Daoy (cell line): ENCODE measurements at places on chromosomes 5 and 9.
A peak's percentile ranks its signal among the peaks of the same experiment; 100 is the strongest.

DNA sequence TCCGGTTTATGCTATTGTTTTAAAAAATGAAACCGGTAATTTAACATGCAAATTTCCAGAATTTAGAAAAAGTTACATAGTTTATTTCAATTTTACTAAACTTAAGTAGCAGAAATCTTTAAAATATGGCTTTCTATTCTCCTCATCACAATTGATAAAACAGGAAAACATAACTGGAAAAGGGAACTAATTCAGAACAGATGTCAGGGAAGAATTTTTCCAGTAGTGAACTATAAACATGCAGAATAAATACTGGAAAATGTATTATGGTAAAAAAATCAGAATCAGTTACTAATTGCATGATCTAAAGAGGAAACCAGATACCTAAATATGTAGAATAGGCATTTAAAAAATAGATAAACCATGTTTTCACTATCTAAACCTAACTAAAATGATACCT is 7.3 kb upstream of the NR4A3 start:
- no peak for DNase-seq

DNA sequence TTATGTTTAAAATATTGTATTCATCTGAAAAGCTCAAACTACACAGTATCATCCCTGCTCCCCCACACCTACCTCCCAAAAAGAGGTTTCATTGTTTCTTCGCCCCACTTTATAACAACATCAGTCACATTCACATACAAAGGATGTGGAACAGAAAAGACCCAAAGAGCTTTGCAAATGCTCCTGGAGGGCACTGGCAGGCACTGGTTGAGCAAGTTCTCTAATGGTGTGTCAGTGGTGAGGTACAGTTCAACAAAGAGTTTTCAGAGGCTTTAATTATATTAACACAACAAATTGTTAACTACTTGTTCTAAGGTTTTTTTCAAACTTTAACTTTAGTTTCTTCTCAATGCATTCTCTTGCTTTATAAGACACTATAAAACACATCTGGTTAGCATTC is 54.1 kb upstream of the ECM2 start:
- DNase-seq, result no peak

GRCh38 chr5:134592141-134592746 is 40.4 kb downstream of the SAR1B start:
- DNase-seq, result no peak

DNA sequence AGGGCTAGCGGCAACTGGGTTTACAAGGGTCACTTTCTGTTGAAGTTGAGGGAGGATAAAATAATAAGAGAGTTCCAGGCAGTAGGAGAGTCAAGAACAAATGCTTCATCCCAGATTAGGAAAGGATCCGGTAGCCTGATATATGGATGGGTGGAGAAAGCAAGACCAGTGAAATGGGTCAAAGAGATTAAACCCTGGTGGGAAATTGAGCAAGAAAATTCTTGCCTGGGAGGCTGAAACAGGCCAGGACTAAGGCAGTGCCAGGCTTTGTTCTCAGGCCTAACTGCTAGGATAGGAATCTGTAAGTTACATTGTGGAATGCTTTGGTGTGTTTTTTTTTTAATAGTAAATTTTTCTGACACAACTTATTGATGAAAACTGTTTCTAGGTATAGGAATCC is 257.4 kb upstream of the RFX3 start:
- DNase-seq, result no peak

GRCh38 chr9:98369471-98369870 is 114.0 kb upstream of the TBC1D2 start:
- DNase-seq, result no peak

- DNase-seq, result peak; percentile 78
Observed at GRCh38 chr5:172417983-172418630, 36.2 kb downstream of the SH3PXD2B start.

DNA sequence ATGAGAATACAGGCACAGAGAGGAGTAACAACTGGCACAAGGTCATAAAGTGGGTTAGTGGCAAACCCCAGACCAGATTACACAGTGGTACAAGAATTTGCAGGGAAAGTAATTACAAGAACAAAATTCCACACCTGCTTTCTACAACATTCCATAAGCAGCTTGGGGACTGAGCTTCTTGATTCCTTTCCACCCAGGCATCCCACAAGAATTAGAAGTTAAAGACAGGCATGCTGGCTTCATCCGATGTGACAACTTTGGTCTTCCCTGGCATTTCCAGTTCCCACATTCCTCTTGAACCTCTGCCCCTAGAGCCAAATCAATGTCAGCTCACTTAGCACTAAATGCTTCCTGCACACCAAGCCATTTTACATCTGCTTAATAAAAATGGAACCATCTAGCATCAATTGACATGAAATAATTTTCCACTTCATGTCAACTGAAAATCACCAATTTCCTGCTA is 435.8 kb upstream of the PAPPA start:
- DNase-seq, result peak; percentile 69

DNA sequence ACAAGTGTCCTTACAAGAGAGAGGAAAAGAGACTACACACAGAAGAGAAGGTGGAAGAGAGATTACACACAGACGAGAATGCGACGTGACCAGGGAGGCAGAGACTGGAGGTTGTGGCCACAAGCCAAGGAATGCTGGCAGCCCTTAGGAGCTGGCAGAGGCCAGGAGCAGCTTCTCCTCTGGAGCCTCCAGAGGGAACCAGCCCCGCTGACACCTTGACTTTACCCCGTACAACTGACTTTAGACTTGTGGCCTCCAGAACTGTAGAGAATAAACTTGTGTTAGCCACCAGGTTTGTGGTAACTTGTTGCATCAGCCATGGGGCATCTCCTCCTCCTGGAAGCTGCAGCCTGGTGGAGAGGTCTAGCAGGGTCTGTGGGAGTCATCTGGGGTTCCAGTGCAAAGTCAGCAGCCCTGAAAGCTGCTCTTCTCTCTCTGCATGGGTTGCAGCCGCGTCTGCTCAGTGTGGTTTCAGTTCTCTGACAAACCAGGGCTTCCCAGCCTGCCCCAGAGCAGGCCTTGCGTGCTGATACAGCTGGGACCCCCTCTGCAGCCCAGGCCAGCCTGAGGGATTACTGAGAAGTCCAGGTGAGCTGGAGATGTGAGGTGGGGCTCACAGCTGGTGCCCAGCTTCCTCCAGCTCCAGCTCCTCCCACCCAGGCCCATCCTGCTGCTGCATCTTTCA is 30.8 kb upstream of the CNOT6 start:
- DNase-seq, result no peak

DNA sequence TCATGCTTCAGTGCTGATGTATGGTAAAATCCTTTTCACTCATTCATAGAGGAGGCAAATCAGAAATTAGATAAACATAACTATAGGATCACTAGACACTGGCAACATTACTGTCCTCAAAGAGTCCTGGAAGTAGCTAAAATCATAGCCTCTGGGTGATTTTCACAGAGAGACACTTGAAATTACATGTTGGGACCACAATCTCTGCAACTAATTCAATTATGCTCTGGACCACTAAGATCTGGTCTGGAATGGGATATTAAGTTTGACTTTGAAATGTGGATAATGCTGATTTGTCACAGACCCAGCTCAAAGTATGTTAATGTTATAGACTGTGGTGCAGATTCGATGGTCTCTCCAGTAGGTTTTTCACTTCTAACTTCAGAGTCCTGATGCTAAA is 214.6 kb upstream of the CCNH start:
- DNase-seq, result no peak

DNA sequence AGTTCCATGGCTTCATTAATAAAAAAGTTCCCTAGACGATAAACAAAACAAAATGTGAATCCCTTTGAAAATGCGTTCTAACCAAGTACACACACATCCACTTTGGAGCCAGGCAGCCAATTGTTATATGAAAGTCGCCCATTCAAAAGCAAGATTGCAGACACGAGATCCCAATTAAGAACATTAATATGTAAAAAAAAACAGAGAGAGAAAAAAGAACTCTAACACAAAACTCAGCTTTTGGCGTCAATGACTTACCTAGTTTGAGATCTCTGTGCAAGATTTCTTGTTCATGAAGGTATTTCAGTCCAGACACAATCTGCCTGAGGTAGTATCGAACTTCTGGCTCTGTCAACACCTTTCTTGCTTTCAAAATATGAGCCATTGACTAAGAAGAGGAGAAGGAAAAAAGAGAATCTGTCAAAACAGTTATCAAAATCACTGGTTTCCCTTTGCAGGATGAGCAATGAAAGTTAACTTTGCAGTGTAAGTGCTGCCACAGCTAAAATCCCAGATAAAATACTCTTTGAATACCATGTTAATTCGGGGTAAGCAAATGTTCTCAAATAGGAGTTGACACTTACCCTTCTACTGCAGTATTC is 1.6 kb downstream of the PLK2 start:
- DNase-seq, result no peak

- DNase-seq, result no peak
Observed at GRCh38 chr9:120947222-120947621, 20.6 kb upstream of the TRAF1 start.

DNA sequence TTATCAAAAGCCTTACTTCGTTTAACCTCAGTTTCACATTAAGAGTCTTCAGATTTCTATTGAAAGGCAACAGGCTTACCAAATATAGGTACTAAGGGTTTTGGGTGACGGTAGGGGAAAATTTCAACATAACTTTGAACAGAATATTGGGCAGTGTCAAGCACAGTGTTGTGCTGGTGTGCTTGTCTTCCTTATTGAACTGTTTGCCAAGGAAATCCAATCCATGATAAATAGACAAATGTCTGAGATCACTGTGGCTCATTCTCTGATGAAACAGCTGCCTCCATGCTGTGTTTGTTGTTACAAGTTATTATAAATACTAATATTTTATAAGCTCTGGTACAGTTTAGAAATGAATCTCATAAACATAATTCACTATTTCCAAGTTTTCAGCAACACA is 730.1 kb downstream of the NR2F1-AS1 start:
- DNase-seq, result no peak

- peak; percentile 20 for DNase-seq
Observed at GRCh38 chr5:158485604-158486081, 614.1 kb downstream of the EBF1 start.

DNA sequence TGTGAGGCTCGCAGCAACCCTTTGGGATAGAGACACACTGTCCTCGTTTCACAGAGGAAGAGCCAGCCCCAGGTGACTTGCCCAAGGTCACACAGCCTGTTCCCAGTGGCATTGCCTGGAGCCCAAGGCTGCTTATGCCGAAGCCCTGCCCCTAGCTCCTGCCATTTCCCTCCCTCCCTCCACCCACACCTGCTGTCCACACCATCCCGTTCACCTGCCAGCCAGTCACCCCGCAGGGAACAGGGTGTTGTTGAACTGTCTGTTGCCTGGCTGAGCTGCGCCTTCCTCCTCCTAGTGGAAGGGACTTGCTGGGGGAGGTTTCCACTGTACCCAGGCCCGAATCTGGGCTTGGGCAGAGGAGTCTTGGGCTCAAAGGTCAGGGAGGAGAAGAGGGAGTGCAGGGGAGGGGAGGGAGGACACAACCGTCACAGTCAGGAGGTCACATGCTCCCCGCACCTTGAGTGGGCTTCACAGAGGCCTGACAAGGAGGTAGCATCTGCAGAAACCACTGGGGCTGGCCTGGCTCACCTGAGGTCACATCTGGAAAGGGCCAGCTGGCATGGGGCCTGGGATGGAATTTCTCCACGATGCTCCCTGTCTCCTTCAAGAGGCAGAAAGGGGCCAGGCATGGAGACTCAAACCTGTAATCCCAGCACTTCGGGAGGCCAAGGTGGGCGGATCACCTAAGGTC is 6.3 kb downstream of the TTC16 start:
- no peak for DNase-seq

DNA sequence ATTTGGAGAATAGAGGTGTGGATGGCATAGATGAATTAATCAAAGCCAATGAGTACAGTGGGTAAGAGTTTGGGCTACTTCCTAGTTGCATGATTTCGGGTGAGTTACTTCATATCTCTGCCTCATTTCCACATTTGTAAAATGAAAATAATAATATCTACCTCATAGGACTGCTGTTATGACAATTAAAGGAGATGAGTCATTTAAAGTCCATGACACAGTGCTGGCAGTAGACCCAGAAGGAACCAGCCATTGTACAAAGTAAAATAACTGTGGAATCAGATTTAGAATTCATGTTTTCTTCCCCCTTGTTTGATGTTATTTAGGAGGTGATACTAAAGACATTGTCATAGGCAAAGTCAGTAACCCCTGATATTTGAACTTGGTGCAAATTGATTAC is 139.5 kb upstream of the SLC27A6 start:
- peak; percentile 30 for DNase-seq

GRCh38 chr9:91896097-91896496 is 53.9 kb downstream of the ROR2 start:
- DNase-seq, result no peak

- no peak for DNase-seq
Observed at GRCh38 chr5:14447958-14448911, 133.4 kb upstream of the OTULINL start.

DNA sequence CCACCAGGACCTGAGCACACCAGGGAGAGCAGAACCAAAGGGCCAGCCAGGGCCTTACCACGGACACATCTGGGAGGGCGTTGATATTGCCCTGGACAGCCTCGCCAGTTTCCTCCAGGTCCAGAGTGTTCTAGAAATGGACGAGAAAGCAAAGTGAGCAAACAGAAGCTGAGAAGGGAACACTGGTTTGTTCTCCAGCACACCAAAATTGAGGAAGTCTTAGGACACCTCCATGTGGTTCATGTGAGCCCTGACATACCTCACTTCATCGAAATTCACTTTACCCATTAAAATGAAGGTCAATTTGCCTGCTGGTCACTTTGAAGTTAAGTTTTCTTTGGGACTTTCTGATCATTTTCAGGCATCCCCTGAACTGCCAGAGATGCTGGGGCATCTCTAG is 20.1 kb upstream of the AKNA start:
- no peak for DNase-seq

DNA sequence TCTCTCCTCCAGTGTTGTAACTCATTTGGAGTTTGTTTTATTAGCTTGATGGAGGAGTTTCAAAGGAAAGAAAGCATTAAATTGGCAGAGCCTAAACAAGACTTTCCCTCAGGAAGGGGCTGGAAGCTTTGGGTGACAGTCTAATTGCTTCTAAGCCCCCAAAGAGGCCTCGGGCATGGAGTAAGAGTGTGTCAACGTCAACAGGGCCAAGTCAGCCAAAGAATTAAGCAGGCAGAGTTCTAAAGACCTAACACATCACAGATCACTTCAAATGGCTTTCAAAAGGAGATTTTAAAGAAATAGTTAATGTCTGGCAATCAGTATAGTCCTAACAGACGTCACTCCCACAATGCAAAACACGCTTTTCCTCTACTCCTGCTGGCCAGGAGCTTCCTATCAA is 234.5 kb downstream of the EFNA5 start:
- no peak for DNase-seq

- peak; percentile 7 for DNase-seq
Observed at GRCh38 chr9:101333926-101334702, 50.7 kb downstream of the BAAT start.

GRCh38 chr9:92510747-92511146 is 25.0 kb downstream of the ECM2 start:
- DNase-seq, result no peak
